Hair follicle dermal papilla cell (primary cell): ENCODE measurements at places on chromosomes 16 and 17. TPM values are rescaled to one million over a fixed set of nuclear protein-coding genes. Genes with fewer than 3 reads are reported as not detected.

EARS2 gene
- 35.9 and 48.7 TPM in 2 replicates for total RNA-seq

CCL22 gene
- total RNA-seq, result not detected in 2 replicates

CDH13 gene
- total RNA-seq, result 48.8 and 53.1 TPM in 2 replicates

DYNLRB2 gene
- total RNA-seq, result not detected in 2 replicates

FOXL1 gene
- 2.9 TPM in 2 replicates for total RNA-seq

SPN gene
- total RNA-seq, result not detected in 2 replicates

CACNG1 gene
- not detected in 2 replicates for total RNA-seq

MRTFB gene
- 15.7 and 18.3 TPM in 2 replicates for total RNA-seq

NBR1 gene
- 147 and 154 TPM in 2 replicates for total RNA-seq

DLX3 gene
- not detected in 2 replicates for total RNA-seq

OTOP2 gene
- not detected in 2 replicates for total RNA-seq

TVP23A gene
- total RNA-seq, result under 0.01 TPM in 1 of 2 replicates, not detected in the other

IGSF6 gene
- total RNA-seq, result not detected in 2 replicates

SDR42E1 gene
- total RNA-seq, result 1.9 and 2.1 TPM in 2 replicates

CALCOCO2 gene
- 73.2 and 89.0 TPM in 2 replicates for total RNA-seq

CACNA1H gene
- under 0.01 TPM in 2 replicates for total RNA-seq

RPL27 gene
- total RNA-seq, result 404 and 600 TPM in 2 replicates

SULT1A4 gene
- 0.32 and 1.5 TPM in 2 replicates for total RNA-seq

ALOXE3 gene
- under 0.01 TPM in 1 of 2 replicates, not detected in the other for total RNA-seq

BAIAP3 gene
- total RNA-seq, result 0.97 TPM in 2 replicates

TSPAN10 gene
- 1.9 TPM in 2 replicates for total RNA-seq

MYO19 gene
- 57.6 and 78.4 TPM in 2 replicates for total RNA-seq

KRT9 gene
- not detected in 2 replicates for total RNA-seq

KRT20 gene
- total RNA-seq, result not detected in 2 replicates

RAB11FIP4 gene
- total RNA-seq, result 0.49 and 1.3 TPM in 2 replicates

KIF1C gene
- total RNA-seq, result 62.3 and 82.3 TPM in 2 replicates

LRRC46 gene
- under 0.01 TPM in 1 of 2 replicates, not detected in the other for total RNA-seq

HAGHL gene
- total RNA-seq, result 15.3 and 20.5 TPM in 2 replicates

WFDC1 gene
- total RNA-seq, result 10.4 and 15.1 TPM in 2 replicates

NETO2 gene
- total RNA-seq, result 27.9 and 43.0 TPM in 2 replicates

SLC38A8 gene
- total RNA-seq, result not detected in 2 replicates

TERB1 gene
- 0.12 and 0.16 TPM in 2 replicates for total RNA-seq

KRTAP16-1 gene
- not detected in 2 replicates for total RNA-seq

TPSD1 gene
- not detected in 2 replicates for total RNA-seq

ENPP7 gene
- not detected in 2 replicates for total RNA-seq

PNMT gene
- total RNA-seq, result not detected in 2 replicates

NPIPB9 gene
- total RNA-seq, result 2.7 and 4.4 TPM in 2 replicates

GDE1 gene
- 62.8 and 63.1 TPM in 2 replicates for total RNA-seq

NSF gene
- total RNA-seq, result 69.8 and 81.1 TPM in 2 replicates

DNAH9 gene
- total RNA-seq, result not detected in 2 replicates

DPEP2 gene
- not detected in 2 replicates for total RNA-seq

ABI3 gene
- 3.4 TPM in 1 of 2 replicates, not detected in the other for total RNA-seq

CD300A gene
- not detected in 2 replicates for total RNA-seq

KRTAP4-9 gene
- not detected in 2 replicates for total RNA-seq

ZACN gene
- total RNA-seq, result not detected in 2 replicates

METTL2A gene
- total RNA-seq, result 18.8 and 19.6 TPM in 2 replicates

RAI1 gene
- 12.4 and 14.3 TPM in 2 replicates for total RNA-seq

CCL4L2 gene
- not detected in 2 replicates for total RNA-seq

KRTAP9-2 gene
- not detected in 2 replicates for total RNA-seq

TRPV3 gene
- total RNA-seq, result 0.73 and 0.81 TPM in 2 replicates

KRTAP9-8 gene
- total RNA-seq, result not detected in 2 replicates

KRTAP4-1 gene
- total RNA-seq, result not detected in 2 replicates

CUEDC1 gene
- 35.0 and 39.0 TPM in 2 replicates for total RNA-seq

NOTUM gene
- not detected in 2 replicates for total RNA-seq

PARD6A gene
- total RNA-seq, result 0.97 and 1.1 TPM in 2 replicates

TMC8 gene
- not detected in 2 replicates for total RNA-seq

MYO18A gene
- 85.0 and 120 TPM in 2 replicates for total RNA-seq
